ENCODE measurements at places on chromosomes 5 and 9.

DNA sequence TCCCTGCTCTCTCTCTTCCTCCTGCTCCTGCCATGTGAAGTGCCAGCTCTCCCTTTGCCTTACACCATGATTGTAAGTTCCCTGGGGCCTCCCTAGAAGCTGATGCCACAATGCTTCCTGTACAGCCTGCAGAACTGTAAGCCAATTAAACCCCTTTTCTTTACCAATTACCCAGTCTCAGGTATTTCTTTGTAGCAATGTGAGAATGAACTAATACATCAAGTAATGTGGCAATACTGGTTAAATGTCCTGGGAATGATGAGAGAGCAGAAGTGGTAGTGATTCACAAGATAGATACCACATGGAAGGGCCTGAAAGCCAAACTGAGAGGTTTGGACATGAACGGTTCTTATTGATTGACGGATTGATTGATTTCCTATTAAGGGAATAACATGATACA, 62.6 kb upstream of the IL12B start:
- DNase-seq: no peak

DNA sequence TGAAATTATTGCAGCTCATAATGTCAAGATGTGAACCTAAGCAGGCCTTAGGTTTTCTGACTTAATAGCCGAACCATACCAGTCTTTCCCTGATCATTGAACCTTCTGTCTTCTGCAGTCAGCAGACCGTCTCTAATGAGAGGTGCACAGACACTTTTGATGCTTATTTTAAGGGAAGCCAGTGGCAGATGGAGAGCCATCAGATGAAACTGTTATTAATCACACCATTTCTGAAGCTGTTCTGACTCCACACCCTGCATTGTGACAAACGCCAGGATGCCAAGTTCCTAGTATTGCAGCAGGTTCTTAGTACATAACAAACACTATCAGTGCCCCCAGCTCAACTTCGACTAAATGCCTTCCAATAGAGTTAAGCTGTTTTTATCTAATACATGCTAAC, 43.0 kb downstream of the PIK3R1 start:
- DNase-seq: no peak

GRCh38 chr5:39113354-39113953, 39.3 kb upstream of the RICTOR start:
- DNase-seq: no peak

DNA sequence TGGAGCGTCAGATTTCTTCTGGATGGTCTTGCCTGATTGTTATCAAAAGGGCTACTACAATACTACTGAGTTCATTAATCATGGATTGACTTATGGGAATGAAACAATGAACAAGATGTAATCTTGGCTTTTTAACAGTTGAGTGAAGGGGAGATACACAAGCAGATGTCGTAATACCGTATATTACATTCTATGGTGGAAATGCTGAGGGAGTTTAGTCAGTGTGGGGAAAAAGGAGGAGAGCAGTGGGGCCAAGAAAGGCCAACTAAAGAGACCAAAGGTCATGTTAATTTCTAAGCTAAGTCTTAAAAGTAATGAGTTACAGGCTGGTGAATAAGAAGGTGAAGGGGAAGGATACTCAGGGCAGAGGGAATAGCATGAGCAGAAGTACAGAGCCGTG, 29.0 kb upstream of the PSAT1 start:
- no peak for DNase-seq

GRCh38 chr5:169875091-169875728, 105.1 kb downstream of the INSYN2B start:
- DNase-seq: no peak

- DNase-seq: no peak
Measured at GRCh38 chr9:133704711-133705181, 33.4 kb downstream of the SARDH start.

GRCh38 chr5:147113967-147114366, 120.9 kb upstream of the STK32A start:
- DNase-seq: no peak

DNA sequence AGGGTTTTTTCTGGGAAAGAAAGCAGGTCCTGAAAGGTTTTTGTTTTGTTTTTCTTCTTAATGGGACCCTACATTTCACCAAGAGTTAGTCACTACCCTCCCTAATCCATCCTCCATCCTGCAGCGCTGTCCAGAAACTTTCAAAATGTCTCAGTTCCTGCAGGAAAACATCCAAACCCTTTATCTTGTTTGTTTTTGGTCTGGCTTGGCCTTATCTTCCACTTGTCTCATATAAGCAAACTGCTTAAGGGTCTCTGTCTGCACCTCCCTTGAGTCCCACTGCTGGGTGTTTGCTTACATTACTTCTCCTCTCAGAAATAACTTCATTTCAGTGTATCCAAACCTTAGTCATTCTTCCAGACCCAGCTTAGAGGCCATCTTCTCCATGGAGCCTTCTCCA, 11.0 kb upstream of the TRAF1 start:
- no peak for DNase-seq

DNA sequence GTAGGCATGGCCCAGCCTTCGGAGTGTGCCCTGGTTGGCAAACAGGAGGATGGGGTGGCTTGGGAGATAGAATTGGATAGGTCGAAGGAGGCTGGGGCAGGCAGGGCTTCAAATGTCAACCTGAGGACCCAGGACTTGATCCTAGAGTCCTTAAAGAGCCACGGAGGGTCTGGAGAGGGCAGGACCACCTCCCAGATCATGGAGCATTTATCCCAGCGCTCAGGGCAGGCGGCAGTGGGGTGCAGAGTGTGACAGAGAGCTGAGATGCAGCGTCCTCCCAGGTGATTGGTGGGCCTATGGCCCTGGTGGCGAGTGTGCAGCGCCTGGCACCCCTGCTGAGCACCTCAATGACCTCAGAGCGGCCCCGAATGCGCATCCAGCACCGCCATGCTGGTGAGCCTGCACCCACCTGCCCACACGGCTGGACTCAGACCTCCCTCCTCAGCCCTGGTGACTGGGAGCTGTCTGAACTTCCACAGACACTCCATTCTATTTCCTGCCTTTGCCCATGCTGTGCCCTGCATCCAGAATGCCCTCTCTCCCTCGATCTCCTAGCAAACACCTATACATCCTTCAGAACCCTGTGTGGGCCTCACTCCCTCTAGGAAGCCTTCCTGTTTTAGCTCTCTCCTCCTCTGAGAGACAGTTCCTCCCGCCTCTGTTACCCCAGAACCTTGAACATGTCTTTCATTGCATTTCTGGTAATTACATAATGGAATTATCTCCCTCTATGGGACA, 6.3 kb downstream of the ADGRD2 start:
- DNase-seq: no peak

DNA sequence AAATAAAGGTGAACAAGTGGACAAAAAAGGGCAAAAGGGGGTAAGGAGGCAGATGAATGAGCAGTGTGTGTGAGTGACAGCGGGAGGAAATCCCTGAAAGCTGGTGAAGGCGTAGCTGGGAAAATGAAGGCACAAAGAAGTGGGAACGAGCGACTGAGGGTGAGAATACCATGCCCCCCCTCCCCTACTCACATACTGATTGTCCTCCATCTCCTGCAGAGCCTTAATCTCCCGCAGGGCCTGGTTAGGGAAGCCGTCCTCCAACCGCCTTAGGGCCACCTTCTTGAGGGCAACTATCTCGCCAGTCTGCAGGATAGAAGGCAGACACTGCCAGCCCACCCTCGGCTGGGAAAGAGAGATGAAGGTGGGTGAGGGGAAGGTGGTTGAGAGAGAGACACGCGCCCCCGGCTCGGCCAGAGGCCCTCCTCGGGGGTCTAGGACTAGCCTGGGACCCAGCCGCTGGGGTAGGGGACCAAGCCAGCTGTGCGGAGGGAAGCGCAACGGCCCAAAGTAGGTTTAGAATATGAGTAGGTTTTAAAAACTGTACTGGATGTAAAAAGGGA, 522 bp downstream of the CDK20 start:
- no peak for DNase-seq

DNA sequence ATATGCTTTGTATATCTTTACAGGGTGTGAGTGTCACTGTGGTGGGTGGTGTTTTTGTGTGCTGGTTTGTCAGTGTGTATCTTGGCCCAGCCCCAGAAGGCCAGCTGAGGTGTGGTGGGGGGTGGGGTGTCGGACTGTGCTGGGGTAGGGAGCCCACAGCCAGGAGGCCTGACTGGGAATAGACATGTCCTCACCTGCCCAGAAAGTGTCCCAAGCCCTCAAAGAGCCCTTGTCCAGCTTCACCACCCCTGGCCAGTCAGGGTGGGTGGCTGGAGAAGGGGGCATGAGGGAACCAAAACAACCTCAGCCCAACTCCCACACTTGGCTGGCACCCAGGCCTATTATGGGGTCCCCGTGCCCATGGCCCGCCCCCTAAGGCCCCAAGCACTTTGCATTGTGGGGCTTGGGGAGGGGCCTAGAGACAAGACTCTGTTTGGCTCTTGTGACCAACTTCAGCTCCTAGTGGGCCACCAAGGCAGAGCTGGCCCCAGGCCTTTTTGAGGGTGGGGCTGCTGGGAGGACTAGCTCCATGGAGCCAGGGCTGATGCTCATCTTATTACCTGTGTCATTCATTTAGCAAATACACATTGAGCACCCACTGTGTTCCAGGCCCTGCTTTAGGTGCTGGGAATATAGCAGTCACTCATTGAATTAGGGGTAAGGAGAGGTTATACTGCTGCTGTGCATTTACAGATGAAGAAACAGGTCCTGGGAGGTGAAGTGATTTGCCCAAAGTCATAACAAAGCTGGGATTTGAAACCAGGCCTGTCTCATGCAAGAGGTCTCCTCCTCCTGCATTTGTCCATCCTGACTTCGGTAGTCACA, 56.2 kb upstream of the PSD2 start:
- no peak for DNase-seq

- DNase-seq: no peak
Measured at GRCh38 chr9:132237481-132237880, 75.6 kb downstream of the NTNG2 start.

- no peak for DNase-seq
Measured at GRCh38 chr5:116507941-116508655, 66.5 kb downstream of the SEMA6A start.

DNA sequence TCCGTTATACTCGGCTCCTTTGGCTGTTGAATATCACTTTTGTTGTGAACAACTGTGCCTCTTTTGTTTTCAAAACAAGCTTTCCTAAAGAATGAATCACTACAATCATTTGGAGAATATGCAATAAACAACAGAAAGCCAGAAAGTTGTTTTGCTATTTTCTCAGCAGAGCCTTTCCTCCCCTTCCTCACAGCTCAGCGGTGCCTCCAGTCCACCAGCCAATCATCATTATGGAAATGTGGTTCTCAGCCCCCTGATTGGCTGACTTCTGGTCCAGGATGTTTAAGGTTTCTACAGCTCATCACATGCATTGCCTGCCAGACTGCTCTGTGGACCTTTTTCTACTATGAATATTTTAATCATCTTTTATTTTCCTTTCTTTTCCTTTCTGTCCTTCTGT, 9.1 kb upstream of the ZNF608 start:
- no peak for DNase-seq

- peak; percentile 38 for DNase-seq
Measured at GRCh38 chr5:151085517-151086041, 4.7 kb upstream of the TNIP1 start.

DNA sequence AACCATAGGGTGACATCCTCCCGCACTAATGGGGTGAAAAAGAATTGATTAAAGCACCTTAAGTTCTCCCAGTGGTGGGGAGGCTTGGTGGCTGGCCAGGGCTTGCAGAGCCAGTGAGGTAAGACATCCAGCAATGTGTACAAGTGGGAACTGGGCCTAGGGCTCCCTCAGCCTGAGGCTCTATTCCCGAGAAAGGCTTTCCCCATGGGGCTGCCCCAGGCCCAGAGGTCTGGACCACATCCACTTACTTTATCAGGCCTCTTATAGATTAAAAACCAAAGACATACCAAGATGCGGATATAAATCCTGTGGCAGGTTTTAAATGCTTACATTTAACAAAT, 35.3 kb downstream of the C5orf15 start:
- DNase-seq: no peak

- DNase-seq: no peak
Measured at GRCh38 chr5:168359820-168360460, 68.5 kb downstream of the WWC1 start.

- DNase-seq: no peak
Measured at GRCh38 chr9:6133346-6134063, 82.1 kb upstream of the IL33 start.

GRCh38 chr5:149310947-149311658, 34.2 kb upstream of the GRPEL2 start:
- no peak for DNase-seq

DNA sequence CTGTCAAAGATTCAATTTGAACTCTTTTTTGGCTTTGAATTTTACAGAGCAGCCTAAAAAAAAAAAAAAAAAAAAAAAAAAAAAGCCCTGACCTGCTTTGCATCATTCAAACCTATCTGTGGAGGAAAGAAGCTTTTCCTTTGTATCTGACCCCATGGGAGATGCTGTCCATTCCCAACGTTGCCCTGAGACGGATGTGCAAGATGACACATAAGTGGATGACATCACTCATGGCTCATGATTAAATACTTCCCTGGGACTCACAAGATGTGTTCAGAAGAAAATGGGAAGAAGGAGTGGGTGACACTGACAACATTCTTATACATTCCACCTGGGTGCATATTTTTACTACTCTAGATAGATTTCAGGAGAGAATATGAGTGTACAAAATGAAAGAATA, 245.7 kb upstream of the ELAVL2 start:
- no peak for DNase-seq

GRCh38 chr5:181188700-181189362, 16.2 kb downstream of the TRIM7 start:
- DNase-seq: peak; percentile 83

DNA sequence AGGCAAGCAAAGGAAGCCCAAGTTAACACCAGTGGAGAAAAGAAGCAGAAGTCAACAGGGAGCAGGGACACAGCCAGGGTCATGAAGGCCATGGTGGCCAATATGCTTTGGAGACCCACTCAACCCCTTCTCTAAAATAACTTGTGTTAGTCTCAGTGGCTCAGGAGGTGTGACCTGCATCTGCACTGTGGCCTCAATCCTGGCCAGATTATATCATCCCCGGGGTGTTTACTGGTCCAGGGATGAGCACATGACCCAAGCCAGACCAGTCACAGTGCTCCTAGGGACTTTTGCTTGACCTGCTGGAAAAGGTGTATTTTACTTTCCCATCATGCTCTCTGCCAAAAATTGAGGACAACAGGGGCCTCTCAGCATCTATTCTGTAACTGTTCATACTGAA, 105.2 kb downstream of the DPYSL3 start:
- no peak for DNase-seq

DNA sequence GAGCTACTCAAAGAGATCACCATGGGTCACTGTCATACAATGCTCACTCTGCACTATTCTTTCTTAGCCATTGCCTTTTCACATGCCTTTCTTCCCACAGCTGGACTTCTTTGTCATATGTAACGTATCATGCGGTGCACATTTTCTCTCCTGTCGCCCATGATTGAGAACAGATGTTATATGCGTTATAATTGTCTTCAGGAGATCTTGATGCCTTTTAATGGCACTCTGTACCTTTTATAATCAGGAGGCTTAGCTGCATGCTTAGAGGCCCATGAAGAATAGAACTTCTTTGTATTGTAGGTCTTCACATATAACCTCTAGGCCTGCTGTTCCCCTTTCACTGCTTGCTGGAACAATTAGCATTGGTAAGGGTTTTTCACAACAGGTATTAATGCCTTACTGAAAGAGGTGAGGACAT, 436.1 kb downstream of the CDH10 start:
- DNase-seq: no peak

- DNase-seq: peak; percentile 48
Measured at GRCh38 chr9:92097997-92098482, 17.2 kb downstream of the SPTLC1 start.
